ENCODE measurements at places on chromosomes 16 and 17.

- DNase-seq, result no peak
These were observed 6.3 kb downstream of the METRNL start for GRCh38 chr17:83085526-83086198.

- no peak for DNase-seq
These were observed 1.2 kb upstream of the HBA1 start for GRCh38 chr16:175011-175949.

DNA sequence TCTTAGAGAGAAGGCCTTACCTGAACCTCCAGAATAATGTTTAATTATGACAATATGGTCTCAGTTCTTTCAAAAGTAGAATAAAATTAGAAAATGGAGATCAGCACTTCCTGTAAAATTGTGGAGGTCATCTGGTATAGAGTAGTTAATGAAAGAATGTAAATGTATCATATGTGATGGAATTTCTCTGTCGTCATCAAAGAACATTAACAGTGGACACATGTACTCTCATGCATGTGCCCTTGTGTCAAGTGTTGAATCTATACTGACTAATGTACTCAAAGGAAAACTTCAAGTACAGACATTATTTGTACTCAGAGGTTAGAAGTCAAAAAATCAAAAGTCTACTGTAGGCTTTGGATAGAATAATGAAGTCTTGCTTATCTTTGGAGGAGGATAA lies 129.2 kb upstream of the MYOCD start:
- no peak for DNase-seq

- no peak for DNase-seq
These were observed 161.7 kb downstream of the SOX9 start for GRCh38 chr17:72282439-72283029.

DNA sequence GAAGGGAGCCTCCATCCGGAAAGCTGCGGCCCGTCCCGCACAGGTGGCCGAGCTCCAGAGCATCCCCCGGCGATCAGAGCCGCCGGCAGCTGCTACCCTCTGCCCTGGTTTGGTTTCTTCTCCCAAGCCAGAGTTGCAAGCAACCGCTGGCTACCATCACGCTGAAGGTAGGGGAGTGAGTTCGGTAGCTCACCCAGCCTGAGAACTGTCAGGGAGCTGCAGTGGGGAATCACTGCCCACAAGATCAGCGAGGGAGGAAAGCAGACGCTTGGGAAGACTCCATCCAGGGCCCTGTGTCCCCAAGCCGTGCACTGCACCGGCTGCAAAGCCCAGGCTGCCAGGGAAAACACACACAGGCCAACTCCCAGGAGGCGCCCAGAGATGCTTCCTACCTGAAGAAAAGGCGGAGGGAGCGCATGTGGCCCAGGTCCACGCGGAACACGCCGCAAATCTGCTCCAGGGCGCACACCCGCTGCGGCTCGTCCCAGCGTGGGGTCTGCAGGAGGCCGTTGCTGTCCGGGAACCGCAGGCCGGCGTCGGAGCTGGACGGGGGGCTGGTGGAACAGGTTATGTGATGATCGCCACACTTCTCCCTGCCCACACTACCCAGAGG lies 83.3 kb downstream of the TBC1D16 start:
- DNase-seq, result no peak

GRCh38 chr17:77563439-77564102 lies 394.9 kb upstream of the TNRC6C start:
- DNase-seq, result no peak

DNA sequence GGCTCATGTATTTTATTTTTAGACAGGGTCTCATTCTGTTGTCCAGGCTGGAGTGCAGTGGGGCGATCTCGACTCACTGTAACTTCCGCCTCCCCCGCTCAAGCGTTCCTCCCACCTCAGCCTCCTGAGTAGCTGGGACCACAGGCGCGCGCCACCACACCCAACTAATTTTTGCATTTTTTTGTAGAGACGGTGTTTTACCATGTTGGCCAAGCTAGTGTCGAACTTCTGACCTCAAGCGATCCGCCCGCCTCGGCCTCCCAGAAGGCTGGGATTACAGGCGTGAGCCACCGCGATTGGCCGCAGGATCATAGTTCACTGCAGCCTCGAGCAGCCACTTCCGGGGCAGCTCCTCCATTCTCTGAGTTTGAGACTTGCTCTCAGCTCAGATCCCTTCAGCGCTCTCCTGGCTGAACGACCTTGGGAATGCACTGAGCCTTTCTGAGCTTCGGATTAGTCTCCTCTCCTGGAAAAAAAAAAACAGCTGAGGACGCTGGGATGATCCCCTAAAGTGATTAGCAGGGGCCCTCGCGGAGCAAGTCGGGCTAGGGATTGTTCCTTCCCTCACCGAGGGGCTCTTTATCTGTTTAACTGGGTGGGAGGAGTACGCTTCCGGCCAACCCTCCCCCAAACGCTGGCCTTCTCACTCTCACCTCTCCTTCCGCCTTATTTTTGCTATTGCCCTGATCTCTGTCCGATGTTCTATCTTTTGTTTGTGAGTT lies 1.1 kb upstream of the PKMYT1 start:
- no peak for DNase-seq

DNA sequence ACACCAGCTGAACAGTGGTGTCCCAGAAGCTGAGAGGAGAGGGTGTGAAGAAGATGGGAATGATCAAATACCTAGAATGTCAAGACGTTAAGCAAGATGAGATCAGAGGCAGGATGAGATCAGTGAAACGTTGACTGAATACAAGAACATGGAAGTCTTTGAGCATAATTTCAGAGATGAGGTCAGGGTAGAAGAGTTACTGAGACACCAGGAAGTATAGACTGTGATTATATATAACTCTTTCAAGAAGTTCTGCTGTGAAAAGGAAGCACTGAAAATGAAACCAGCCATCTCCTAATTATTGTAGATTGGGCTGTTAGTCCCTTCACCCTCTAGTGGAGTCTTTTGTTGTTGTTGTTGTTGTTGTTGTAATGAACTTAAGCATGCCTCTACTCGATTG lies 9.1 kb downstream of the SHCBP1 start:
- no peak for DNase-seq

- DNase-seq, result no peak
These were observed 45.8 kb downstream of the LCMT1 start for GRCh38 chr16:25157271-25157875.

DNA sequence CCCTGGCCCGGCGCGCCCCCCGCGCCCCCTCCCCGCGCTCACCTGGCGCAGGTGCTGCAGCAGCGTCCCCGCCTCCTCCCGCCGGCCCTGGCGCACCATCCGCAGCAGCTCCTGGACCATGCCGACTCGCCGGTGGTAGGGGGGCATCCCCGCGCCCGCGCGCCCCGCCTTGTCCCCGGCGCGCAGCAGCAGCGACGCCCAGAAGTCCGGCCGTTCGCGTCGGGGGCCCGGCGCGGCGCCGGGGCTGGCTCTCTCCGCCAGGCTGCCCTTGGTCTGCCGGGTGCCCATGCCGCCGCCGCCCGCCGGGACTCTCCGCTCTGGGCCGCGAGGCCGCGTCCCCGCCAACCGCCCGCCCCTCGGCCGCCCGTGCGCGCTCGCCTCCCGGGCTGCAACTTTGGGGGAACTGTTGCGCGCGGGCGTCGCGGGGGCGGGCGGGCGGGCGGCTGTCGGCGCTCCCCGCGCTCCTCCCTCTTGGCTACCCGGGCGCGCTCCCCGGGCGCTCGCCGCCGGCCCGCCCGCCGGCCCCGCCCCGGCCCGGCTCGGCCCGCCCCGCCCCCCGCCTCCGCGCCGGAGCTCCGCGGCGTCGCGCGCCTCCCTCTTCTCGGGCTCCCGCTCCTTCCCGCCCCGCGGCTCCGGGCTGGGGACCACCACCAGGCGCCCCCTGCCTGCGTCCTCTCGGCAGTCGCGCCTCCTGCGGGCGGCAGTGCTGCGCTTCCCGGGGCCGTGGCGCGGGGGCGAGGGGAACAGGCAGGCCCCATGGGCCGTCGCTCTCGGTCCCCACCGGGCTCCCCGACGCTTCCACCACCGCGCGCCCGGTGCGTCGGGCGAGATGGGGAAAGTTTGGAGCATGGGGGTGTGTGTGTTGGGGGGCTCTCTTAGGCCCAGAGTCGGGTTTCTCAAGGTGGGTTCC lies at the start of gene LRRC75A:
Gene LRRC75A, minus strand, starts transcription at position 491 of the 910 bp plus-strand sequence. Its CDS starts 203 bp downstream, at position 288.
- DNase-seq, result peak; percentile 59

- no peak for DNase-seq
These were observed 10.2 kb downstream of the TRARG1 start for GRCh38 chr17:1289695-1290094.

DNA sequence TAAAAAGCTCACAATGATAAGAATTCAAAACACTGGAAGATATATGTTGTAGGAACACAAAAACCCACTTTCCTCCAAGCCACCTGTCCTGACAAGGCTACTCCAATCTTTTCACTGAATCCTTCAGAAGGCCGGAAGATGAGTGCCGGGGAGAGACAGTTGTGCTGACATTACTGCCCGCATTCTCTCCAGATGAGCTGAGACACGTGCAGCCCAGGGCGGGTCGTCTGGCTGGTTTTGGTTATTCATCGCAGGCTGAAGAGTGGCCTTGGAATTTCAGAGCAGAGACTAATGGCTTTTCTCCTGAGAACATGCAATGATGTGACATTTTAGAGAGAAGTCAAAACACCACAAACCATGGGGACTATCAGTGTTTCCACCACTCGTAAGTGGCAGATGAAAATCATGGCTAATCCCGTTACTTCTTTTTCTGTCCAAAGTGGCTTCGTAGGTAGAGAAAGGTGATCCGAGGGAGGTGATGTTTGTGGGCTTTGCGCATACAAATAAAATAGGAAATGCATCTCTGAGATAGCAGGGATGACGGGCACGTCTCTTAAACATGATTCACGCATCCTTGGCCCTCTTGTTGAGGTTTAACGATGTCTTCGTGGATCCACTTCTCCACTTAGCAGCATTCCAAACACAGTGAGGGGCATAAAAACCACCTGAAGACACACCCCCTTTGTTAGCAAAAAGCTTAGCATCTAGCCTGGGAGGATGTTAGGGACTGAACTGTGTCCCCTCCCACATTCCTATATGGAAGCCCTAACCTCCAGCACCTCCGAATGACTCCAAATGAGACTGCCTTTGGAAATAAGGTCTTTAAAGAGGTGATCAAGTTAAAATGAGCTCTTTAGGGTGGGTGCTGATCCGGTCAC lies 134.0 kb downstream of the IRX3 start:
- no peak for DNase-seq

- DNase-seq, result no peak
These were observed 523.0 kb upstream of the CDH11 start for GRCh38 chr16:65644821-65645220.

- peak; percentile 62 for DNase-seq
These were observed 28.2 kb upstream of the ADGRG1 start for GRCh38 chr16:57600048-57600835.

DNA sequence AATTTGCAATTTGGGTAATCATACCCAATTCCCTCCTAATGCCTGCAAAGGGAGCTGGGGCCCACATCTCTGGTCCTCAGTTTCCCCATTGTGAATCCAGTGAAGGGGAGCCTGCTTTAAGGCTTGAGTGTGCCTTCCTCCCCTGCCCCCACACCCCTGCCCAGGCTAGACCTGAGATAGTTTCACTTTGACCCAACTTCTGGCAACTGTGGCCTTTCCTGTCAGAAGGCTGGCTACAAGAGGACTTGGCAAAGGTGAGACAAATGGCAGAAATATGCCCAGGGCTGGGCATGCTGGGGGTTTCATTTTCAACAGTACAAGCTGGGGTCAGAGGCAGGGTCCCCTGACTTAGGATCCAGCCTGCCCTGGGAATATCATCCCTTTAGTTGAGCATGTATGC lies 10.0 kb downstream of the SOCS1 start:
- DNase-seq, result no peak

DNA sequence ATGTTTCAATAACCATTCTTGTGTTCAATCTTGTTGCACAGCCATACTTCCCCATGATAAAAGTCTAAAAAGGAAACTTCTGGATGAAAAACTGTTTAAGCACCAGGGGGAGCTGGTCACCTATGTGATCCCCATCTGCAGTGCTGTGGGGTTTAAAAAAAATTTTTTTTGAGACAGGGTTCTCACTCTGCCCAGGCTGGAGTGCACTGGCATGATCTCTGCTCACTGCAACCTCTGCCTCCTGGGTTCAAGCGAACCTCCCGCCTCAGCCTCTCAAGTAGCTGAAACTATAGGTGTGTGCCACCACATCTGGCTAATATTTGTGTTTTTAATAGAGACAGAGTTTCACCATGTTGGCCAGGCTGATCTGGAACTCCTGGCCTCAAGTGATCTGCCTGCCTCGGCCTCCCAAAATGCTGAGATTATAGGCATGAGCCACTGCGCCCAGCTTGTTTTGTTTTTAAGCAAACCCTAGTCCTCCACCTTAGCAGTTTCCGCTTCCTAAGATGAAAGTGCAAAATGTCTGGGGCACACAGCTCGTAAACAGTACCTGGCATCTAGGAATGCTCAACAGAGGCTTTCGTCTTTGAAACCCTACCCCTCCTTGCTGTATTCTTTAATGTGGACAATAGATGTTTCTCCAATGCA lies 25.4 kb downstream of the DNAJA2 start:
- peak; percentile 52 for DNase-seq

DNA sequence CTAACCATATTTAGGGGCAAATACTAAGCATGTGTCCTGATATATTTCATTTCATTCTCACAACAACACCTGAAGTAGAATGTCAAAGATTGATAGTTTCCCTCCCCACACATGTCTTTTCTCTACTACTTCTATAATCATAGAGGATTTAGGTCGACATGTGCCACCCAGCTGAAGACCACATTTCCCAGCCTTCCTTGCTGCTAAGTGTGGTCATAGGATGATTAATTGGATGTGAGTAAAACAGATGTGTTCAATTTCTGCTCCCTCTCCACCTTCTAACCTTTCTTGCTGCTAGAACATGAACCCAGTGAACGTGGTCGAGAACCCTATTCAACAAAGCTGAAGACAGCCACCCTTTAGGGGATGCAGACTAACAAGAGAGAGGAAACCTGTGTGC lies 18.8 kb upstream of the HLF start:
- DNase-seq, result no peak

GRCh38 chr16:68539711-68540239 lies 684 bp downstream of the ZFP90 start:
- peak; percentile 49 for DNase-seq

DNA sequence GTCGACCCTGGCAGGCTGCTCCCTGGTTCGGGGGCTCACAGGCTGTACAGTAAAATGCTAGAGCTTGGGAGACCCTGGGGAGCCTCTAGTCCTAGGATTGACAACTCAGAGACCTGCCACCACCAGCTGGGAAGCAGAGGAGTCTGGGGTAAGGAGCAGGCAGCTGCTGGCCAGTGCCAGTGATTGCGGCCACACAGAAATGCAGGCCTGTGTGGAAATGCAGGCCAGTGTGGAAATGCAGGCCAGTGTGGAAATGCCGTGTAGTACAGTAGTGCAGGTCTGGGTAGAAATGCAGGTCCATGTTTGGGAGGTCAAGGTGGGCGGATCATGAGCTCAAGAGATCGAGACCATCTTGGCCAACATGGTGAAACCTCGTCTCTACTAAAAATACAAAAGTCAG lies 23.5 kb downstream of the SGSH start:
- no peak for DNase-seq
